ENCODE measurements at places on chromosomes 3 and 15.

- DNase-seq = no peak
Measured at GRCh38 chr3:65356331-65357248, 668.8 kb upstream of the ADAMTS9 start.

GRCh38 chr3:15676259-15676658 is 74.7 kb downstream of the BTD start:
- DNase-seq = no peak

GRCh38 chr3:19632099-19633074 is 301.6 kb downstream of the EFHB start:
- no peak for DNase-seq

- DNase-seq = peak; percentile 34
Measured at GRCh38 chr15:88513195-88513594, 33.3 kb downstream of the DET1 start.

DNA sequence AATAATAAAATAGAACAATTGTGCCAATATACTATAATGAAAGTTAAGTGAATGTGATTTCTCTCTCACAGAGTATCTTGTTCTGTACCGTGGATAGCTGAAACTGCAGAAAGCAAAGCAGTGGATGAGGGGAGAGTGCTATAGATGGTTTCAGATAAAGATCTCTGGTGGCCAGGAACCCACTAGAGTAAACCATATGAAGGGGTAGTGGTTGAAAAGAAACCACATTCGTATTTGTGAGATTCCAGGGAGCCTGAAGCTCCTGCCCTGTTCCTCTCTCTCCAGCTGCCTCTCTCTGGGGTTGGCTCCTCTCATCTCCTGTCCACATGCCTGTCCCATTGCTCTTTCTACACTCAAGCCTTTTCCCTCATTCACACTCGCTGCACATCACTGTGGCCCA is 8.9 kb downstream of the ABHD17C start:
- no peak for DNase-seq

- DNase-seq = no peak
Measured at GRCh38 chr3:193313061-193313958, 65.2 kb downstream of the ATP13A5 start.

GRCh38 chr3:105493305-105493892 is 126.7 kb downstream of the ALCAM start:
- DNase-seq = no peak

DNA sequence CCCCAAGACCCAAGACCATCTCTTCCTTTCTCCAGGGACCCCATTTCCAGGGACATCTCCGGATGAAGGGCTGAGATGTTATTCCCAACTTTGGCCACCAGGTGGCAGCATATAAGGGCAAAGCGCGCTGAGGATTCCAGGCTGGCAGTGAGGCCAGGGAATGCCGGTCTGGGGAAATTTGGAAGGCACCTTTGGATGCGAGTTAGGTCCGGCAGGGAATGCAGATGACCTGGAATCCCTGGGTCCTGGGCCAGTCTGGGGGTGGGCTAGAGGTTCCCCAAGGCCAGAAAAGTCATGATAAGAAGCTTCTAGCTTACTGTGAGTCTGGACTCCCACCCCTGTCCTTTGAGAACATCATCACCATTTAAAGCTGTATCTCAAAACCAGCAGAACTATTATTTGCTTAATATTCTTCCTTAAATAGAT is 1.6 kb upstream of the CHST13 start:
- peak; percentile 15 for DNase-seq

DNA sequence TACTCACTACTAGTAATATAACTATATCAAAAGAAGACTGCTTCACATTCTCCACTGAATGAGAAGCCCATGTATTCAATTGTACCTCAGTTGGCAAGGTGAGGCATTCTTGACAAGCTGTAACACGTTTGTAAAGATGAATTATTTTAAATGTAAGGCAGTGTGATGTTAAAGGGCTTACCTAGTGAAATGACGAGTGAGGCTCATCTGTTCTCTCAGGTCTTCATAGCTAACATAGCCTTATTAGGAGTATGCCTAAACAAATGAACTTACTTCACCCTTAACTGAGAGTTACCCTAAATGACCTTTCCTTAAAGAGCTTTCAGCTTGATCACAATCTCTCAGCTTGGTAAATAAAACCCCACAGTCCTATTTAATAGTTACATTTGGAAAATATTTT is 127.3 kb downstream of the FEZF2 start:
- no peak for DNase-seq

- no peak for DNase-seq
Measured at GRCh38 chr3:13108861-13109260, 35.6 kb upstream of the IQSEC1 start.

DNA sequence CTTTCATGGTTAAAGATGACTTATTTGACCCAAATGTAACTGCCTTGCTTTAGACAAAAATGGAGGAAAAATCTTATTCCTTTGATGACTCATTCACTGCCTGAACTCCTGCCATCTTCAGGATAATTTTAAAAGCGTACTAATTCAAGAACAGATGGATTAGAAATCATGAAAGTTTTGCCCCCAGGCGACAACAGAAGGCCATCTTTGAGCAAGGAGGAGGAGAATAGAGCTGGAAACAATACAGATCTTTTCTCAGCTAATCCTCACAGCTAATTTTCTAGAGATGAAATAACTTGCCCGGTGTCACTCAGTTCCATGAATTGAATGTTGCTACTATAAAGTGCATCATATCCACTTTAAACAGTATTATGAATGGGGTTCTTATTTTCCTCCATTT is 324.7 kb upstream of the RARB start:
- no peak for DNase-seq

DNA sequence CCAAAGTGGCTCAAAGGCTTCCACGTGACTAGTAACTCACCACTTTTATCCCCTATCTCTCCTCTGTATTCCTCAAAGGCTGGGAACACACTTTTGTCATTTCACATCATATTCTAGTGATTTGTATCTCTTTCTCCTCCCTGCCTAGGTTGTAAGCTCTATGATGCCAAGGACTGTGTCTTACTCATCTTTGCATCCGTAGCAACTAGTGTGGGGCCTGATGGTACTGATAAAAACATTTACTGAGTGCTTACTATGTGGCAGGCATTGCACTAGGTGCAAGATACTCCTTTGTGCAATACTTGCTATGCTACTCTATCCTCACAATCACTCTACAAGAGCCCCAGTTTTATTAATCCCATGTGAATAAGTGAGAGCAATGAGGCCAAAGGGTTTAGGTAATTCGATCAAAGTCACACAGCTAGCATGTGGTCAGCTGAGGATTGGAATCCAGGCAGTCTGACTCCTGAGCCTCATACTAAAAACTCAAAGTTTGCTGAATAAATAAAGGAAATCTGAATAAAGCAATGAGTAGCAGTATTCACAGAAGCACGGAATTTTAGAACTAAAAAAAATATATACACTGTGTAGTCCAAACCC is 342.6 kb upstream of the ICE2 start:
- DNase-seq = no peak

- no peak for DNase-seq
Measured at GRCh38 chr3:185653949-185654757, 68.1 kb downstream of the SENP2 start.

DNA sequence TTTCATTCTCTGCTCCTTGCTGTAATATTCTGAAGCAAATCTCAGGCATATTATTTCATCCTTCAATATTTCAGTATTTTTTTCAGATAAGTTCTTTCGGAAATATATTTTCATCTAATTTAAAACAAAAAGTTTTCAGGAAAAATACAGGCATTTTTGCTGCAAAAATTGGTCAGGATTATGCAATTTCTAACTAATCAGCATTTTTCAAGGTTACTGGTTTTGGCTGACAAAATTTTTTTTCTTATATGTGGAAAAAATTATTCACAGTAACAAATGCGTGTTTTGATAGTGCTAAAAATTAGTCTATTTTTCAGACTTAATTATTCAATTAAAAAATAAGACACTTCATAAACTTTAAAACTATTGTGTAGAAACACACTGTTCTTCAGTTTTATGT is 31.4 kb downstream of the FNDC3B start:
- no peak for DNase-seq

- peak; percentile 27 for DNase-seq
Measured at GRCh38 chr15:52257734-52258062, 37.9 kb downstream of the MYO5C start.

- no peak for DNase-seq
Measured at GRCh38 chr15:93852761-93853160, 378.6 kb upstream of the MCTP2 start.

- no peak for DNase-seq
Measured at GRCh38 chr3:188531210-188531609, 377.3 kb downstream of the LPP start.

GRCh38 chr15:55015093-55015445 is 181.7 kb downstream of the RSL24D1 start:
- no peak for DNase-seq

- DNase-seq = no peak
Measured at GRCh38 chr15:99103279-99103678, 1.6 kb upstream of the SYNM start.

- no peak for DNase-seq
Measured at GRCh38 chr3:58288011-58288728, 17.9 kb upstream of the RPP14 start.

- no peak for DNase-seq
Measured at GRCh38 chr15:82186719-82187406, 75.7 kb downstream of the EFL1 start.

DNA sequence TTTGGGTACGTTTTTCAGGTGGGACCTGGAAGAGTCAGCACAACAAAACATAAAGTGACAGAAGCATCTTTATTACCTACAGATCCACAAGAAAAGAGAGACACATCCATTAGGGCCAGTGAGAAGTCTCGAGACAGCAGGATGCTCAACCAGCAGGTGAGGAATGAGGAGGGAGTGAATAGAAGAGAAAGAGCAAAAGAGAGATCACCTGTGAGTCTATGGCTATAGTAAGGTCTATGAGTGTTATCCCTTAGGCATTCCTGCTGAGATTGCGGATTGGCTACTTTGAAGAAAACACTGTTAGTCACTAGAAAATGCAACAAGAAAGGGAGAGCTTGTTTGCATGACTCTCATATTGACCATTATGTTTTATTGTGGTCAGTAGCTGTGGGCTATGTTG is 1556.2 kb upstream of the GBE1 start:
- no peak for DNase-seq

- DNase-seq = peak; percentile 75
Measured at GRCh38 chr15:81000624-81001151, at the start of gene TLNRD1. TSS of gene TLNRD1 (plus strand) at chr15:81000923. CDS start at chr15:81002272, 1,349 bp downstream.

- no peak for DNase-seq
Measured at GRCh38 chr3:10251006-10251405, 2.7 kb downstream of the TATDN2 start.

- no peak for DNase-seq
Measured at GRCh38 chr15:100194996-100195395, 146.8 kb downstream of the ADAMTS17 start.

DNA sequence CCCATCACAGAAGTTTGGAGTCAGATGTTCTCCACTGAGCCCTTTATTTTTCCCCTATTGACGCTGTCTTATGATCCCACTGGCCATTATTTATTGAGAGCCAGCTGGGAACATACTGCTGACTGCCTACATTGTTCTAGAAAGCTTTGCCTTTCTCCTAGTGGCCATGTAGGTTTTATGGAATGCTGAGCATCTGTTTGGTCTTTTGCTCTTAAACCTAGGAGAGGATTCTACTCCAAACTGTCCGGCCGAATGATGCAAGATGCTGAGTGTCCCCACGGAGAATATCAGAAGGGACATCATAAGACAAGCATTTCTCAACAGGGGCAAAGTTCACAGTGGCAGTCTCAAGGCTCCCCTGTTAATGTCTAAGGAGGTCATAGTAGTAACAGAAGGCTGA is 171.4 kb downstream of the ARRDC4 start:
- no peak for DNase-seq

- DNase-seq = no peak
Measured at GRCh38 chr15:46703020-46703861, 1014.1 kb upstream of the SEMA6D start.

DNA sequence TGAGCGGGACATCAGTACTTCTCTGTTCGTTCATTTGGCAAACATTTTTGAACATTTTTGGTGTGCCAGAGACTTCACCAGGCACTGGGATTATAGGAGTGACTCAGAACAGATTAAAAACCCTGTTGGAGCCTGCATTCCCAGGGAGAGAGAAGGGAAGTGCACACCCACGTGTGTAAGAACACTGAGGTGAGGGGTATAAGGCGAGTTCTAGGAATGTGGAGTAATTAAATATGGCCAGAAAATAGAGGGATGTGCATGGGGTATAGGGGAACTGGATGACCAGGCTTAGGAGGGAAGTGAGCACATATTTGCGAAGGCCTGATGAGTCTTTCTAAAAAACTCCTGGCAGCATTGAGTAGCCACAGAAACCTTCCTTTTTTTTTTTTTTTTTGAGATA is 401.2 kb upstream of the C2CD4B start:
- no peak for DNase-seq

GRCh38 chr3:73086071-73086494 is 24.6 kb downstream of the EBLN2 start:
- DNase-seq = no peak

- DNase-seq = peak; percentile 44
Measured at GRCh38 chr3:141644931-141645330, 93.2 kb upstream of the RNF7 start.

DNA sequence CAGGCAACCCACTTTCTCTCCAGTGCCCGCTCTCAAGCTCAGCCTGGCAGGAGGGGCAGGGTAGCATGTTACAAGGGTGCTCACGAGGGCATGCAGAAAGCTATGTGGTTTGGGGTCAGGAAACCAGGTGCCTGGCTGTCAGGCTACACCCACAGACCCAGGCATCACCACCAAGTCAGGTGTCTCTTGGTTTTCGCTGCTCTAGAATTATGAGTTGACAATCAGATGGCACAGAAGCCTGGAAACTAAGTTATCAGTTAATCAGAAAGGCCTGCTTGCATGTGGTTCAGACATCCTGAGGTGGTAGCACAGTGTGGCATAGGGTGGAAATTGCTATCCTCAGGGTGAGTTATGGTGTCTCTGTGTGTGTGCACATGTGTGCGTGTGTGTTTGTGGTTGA is 16.2 kb upstream of the CCR9 start:
- DNase-seq = no peak

DNA sequence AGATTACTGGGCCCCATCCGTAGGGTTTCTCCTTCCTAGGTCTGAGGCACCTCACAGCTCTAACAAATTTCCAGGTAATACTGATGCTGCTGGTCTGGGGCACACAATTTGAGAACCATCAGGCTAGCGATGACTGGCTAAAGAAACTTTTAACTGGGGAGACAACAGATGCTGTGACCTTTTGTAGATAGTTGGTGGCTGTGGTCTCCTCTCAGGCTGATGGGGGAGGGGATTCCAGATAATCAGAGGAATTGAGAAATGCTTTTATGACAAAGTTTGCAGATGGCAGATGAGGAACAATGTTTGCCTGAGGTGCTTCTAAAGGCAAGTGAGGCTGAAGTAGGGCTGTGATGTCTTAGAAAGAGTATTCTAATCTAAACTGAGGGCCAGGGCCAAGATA is 13.8 kb upstream of the CCR9 start:
- DNase-seq = no peak

DNA sequence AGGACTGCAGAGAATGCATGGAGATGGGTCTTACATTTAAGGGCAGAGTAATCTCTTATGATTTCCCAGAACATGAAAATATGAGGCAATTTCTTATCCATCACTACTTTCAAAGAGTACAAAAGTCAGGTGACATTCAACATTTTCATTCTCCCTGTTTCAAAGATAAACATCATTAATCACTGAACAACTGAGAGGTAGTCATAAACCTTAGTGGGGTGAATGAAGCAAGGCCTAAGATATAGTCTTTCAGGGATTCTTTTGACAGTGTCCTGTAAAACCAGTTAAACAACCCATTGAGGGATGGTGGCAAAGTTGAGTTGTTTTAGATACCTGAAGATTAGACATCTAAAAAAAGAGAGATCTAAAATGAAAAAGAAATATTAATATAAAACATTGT is 271.6 kb upstream of the CBLB start:
- DNase-seq = no peak

All from GM04504 (cell line).